ENCODE measurements at places on chromosomes 3 and 15.

DNA sequence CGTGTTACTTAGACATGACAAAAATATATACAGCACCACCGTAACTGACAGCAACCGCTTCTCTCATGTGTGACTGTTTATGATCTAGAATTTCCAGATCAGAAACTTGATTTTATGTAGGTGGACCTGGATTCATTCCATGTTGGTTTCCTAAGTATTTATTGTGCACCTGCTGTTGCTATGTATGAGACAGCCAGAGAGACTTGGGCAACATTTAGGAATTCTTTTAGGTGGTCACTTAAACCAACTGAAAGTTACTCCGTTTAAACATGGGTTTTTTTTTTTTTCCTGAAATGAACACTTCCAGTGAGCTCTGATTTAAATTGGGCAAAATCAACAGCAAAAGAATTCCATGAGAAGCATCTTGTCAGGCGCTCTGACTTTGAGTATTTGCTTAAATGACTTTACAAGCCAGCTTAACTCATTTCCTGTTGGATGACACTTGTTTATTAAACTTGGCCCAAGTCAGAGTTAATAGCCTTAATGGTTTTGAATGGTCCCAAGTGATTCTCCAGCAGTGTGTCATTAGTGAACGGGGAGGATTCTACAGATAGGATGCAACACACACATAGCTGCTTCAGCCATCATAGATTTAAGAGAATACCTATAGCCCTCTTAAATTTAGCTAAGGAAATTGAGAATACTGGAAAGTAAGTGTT is 31.8 kb downstream of the MITF start:
- DNase-seq = no peak

DNA sequence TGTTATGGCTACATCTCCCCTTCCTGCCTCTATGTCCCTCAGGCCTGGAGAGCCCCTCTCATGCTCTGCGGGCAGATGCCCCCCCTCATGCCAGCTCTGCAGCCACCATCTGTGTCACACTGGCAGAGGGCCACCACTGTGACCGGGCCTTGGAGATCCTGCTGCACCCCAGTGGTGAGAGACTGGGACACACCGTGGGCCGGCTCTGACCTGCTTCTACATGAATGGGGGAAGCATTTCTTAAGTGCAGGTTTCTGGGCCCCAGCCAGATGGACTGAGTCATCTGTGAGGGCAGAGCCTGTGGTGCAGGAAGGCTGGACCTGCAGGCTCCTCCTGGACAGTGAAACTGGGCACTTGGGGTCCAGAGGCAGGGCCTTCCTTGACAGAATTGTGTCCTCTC is 4.8 kb downstream of the VWA5B2 start:
- DNase-seq = no peak

DNA sequence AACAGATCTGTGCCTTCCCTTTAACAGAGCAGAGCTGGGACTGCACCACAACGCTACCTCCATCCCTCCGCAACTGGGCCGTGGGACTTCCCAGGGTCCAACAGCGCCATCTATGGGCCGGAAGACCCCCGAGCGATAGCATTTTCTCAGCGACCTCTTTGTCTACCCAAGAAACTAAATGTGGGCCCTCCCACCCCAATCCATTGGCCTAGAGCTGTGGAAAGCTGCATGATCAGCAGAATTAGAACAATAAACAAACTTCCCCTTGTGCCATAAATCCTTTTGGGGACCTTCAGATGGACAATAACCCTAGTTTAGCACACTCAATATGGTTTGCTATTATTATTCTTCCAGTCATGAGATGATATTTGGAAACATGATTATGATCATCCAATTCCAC is 74.8 kb upstream of the NTRK3 start:
- peak; percentile 14 for DNase-seq

DNA sequence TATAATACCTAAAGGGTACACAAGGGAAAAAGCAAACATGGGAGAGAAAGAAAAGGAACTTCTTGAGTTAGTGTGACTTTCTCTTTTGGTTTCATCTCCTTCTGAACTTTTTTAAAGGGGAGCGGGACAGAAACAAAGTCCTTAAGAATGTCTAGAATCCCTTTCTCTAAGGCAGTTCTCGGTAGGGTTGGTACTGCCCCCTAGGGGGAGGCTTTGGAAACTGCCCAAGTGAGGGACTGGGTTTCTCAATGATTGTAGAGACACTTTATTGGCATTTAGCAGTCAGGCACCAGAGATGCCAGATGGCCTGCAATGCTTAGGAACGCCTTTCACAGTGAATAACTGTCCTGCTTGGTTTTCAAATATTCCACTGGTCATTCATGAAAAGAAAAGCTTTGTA is 172.7 kb downstream of the WDR72 start:
- DNase-seq = no peak

GRCh38 chr15:101157721-101158120 is 94.1 kb downstream of the CHSY1 start:
- DNase-seq = no peak

DNA sequence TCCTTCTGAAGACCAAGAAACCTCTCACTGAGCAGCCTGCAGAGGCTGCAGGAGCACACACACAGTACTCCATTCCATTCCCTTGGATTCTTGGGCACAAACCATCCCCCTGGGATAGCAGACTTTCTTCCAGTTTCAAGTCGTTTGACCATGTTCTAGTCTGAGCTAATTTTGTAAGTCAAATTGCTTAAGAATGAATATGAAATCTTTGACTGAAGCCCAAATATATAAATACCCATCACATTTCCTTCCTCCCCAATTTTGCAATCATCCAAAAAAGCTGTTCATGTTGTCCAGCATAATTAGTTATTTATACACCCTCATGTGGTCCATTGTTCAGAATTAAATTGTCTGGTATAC is 231.2 kb upstream of the TPRG1 start:
- no peak for DNase-seq

GRCh38 chr15:64507293-64507802 is 47.0 kb downstream of the ZNF609 start:
- DNase-seq = peak; percentile 46

GRCh38 chr3:130843441-130843840 is 50.4 kb upstream of the ATP2C1 start:
- DNase-seq = no peak

GRCh38 chr15:69664572-69665571 is 212.3 kb downstream of the RPLP1 start:
- no peak for DNase-seq

DNA sequence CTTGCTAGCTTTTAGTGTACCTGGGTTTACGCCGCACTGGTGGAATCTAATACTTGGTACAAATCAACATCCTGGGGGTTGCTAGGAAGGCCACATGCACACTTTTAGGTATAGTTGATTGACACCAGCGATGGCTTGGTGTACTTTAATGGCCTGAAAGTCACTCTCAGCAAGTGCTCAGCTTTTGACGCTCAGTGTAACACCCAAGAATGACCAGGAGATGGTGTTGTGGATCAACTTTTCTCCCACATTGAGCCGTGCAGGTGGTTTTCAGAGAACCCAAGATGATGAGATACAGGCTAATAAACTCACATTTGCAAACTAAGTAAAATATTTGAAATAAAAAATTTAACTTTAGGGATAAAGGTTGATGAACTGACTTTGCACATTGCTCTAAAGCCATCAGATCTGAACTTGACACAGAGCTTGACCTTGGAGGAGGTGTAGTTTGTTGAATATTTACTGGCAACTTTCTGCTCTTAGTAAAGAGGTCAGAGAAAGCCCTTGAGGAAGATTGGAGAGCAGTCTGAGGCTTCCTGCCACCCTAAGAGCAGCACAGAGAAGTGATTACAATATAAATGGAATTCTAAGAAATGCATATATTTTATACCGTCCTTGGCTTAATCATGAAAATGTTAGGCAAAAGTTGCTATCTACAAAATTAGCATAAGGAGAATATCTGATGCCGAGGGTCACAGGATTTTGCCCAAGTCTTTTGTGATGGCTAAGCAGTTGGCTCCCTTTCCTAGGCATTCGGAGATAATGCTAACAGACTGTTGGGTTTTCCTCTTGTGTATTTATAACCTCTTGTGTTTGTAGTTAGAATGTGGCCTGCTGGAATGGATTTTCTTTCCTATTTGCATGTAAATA is 143.4 kb upstream of the RASGRP1 start:
- DNase-seq = no peak

DNA sequence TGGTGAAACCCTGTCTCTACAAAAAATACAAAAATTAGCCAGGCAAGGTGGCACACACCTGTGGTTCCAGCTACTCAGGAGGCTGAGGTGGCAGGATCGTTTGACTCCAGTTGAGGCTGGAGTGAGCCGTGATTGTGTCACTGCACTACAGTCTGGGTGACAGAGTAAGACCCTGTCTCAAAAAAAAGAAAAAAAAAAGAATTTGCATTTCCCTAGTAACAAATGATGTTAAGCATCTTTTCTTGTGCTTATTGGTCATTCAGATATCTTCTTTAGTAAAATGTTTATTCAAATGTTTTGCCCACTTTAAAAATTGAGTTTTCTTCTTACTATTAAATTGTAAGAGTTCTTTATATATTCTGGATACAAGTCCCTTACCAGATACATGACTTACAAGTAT is 48.7 kb downstream of the NFKBIZ start:
- DNase-seq = no peak

DNA sequence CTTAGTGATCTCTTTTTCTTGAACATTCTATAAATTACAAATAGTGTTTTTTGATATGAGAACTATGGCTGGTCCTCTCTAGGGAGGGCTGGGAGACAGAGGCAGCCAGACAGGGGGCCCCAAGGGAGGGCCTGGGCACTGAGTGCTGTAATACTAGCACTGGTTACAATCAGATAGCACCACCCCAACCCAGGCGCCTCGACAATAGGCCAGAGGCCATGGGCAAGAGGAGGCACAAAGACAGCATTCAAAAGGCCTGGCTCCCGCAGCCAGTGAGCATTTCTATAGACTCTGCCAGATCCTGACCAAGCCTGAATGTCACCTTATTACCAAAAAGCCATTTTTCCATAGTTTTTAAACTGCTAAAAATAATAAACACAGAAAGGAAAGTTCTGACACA is 158.5 kb downstream of the THRB start:
- DNase-seq = no peak

- DNase-seq = no peak
Observed at GRCh38 chr15:44296625-44297524, 8.4 kb downstream of the GOLM2 start.

- no peak for DNase-seq
Observed at GRCh38 chr3:46314517-46314916, 39.4 kb upstream of the CCR2 start.

DNA sequence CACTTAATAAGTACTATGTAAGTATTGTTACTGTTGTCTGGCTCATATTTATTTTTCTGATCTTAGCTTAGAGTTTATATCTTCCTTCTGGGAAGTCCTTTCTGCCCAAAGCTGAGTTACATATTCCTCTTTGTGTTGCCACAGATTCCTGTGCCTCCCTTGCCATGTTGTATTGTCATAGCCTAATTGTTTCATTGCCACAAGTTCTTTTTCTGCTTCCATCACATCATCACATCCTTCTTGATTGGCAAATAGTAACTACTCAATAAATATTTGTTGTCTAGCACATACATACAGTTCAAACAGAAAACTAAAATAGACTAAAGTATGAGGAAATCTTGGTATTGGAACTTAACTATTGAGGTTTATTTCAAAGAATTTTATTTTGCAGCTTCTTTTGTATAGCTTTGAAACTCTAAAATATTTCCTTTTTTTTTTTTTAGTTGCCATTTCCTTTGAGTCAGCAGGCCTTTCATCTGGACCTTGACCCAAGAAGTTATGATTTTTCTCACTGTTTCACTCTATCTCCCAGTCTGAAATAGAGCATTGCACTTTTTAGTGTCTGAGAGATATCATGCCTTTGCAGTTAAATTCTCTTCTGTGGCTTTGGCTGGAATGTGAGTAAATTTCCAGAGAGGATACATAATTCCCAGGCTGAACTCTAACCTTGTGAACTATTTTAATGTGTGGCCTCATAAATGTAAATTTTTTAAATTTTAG is 98.2 kb downstream of the ZNF609 start:
- DNase-seq = no peak

- DNase-seq = no peak
Observed at GRCh38 chr3:120070263-120070981, 23.8 kb downstream of the GSK3B start.

GRCh38 chr3:114627770-114628169 is 333.9 kb downstream of the TIGIT start:
- no peak for DNase-seq

DNA sequence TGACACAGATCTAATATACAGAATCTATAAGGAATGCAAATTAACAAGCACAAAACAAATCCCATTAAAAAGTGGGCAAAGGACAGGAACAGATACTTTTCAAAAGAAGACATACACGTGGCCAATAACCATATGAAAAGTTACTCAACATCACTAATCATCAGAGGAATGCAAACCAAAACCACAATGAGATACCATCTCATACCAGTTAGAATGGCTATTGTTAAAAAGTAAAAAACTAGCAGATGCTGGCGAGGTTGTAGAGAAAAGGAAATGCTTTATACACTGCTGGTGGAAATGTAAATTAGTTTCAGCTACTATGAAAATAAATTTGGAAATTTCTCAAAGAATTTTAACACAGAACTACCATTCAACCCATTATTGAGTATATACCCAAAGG is 50.7 kb downstream of the ADAMTS17 start:
- no peak for DNase-seq

DNA sequence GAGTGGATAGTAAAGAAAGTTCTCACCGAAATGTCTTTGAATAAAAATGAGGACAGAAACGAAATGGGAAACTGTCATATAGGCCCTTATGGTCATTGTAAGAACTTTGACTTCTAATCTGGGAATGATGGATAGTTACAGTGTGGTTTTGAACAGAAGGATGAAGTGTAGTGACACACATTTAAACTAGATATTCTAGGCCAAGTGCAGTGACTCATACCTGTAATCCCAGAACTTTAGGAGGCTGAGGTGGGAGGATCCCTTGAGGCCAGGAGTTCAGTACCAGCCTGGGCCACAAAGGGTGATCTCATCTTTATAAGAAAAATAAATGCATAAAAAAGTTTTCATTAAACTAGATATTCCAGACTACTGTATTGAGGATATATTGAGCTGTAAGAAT is 452.8 kb downstream of the ROBO1 start:
- DNase-seq = no peak

GRCh38 chr15:89817701-89818280 is 3.1 kb upstream of the ANPEP start:
- DNase-seq = no peak

GRCh38 chr3:12972781-12973702 is 100.2 kb downstream of the IQSEC1 start:
- no peak for DNase-seq

- DNase-seq = no peak
Observed at GRCh38 chr15:63244399-63244798, 33.0 kb upstream of the APH1B start.

- DNase-seq = no peak
Observed at GRCh38 chr15:63634154-63634553, 37.0 kb downstream of the FBXL22 start.

DNA sequence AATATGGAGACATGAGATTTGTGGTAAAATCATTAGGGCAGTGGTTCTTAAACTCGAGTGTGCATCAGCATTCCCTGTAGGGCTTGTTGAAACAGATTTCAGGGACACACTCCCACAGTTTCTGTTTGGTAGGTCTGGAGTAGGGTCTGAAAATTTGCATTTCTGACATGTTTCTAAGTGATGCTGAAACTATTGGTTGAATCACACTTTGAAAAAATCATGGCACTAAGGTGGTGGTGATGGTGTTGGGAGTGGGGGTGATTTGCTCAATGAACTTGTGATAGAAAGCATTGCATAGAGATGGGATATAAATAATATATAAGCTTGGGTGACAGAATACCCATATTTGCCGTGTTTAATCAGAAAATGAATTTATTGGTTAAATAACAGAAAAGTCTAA is 11.3 kb downstream of the MITF start:
- DNase-seq = no peak

GRCh38 chr3:107524841-107525643 is 2.3 kb downstream of the BBX start:
- peak; percentile 52 for DNase-seq

Data from GM06990 (cell line).